ENCODE measurements at places on chromosomes 12 and 14.

- DNase-seq = no peak
Measured at GRCh38 chr14:54207075-54207474, 189.7 kb upstream of the CDKN3 start.

DNA sequence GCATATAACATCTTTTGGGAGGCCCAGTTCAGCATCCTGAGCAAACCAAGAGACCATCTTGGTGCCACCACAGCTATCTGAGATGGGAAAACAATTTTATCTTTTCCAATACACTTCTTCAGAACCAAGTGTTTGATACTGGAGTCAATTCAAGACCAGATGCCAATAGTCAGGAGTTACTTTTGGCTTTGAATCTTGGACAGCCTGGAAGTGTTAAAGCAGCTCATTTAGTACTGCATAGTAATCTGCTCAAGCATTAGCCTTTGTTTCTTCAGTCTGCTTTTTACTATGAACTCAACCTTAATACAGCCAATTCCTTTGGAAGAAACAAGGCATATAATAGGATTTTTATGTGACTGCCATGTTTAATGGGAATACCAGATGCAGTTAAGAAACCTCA, 81.9 kb upstream of the TSPAN8 start:
- DNase-seq = no peak

DNA sequence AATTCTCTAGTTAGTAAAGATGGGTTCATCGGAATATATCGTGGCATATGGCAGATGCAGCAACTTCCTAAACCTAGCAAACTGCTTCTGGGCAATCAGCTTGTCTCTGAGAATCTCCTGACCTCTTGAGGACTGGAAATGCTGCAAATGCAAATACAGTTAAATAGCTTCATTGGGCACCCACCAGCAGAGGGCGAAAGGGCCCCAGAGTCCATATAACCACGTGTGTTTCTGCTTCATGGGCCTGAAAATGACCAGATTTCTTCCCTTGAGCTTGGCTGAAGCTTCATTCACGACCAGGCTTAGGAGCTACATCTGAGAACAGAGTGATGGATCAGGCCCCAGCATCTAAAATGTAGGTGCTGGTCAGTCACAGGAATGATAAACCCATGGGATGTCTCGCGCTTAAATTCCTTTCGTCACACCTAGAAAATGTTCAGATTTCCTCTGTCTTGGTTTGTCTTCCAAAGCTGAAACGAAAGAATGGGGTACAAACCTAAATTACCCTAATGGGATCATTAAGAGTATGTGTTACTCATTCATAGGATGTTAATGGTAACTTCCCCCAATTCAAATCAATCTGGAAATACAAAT, 1482.5 kb upstream of the TMEM132C start:
- DNase-seq = peak; percentile 26

DNA sequence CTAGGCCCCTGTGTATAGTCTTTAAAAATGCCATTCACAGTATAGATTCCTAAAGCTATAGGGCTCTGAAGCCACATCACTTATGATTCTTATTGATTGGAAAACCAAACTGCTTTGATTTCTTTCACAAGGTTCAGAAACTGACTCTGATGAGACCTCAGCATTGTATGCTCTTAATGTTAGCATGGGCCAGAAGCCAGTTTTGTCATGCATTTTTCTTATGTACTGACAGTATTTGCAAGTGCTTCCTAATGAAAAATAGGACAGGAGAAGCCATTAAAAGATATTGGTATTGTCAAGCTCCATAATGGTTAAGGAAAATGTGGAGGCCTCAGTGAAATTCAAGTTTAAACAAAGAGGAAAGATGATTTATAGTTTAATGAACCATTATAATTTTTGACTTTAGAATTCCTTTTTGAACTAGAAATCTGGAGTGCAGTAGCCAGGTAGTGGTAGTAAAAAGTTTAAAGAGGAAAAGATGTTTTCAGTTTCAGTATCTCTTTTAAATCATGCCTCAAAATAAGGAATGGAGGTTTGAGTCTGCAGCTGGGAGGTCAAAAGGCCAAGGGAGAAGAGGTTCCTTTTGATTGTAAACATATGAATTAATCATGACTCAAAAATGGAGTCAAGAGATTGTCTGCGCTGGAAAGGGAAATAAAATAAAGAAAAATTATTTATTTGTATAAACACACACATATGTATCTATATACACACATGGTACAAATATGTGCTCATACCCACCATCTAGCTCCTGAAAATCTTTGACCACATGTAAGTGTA, 388.1 kb upstream of the PRICKLE1 start:
- DNase-seq = no peak

DNA sequence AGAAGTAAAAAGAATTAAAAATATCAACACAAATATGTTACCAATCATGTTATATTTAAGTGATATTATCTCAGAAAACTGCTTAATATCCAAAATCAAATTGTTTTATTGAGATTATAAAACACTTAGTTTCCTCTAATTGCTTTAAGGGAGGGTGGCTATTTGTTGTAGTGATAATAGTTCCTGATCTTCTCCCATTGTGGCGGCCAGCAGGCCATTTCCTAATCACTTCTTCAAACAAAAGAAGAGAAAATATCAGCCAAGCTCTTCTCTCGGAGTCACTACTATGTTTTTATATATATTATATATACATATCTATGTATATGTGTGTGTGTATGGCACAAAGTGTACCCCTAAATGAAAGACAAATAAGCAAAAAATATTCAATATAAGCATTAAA, 31.5 kb downstream of the ERO1A start:
- DNase-seq = no peak

GRCh38 chr12:5008661-5009060, 35.0 kb upstream of the KCNA5 start:
- no peak for DNase-seq

DNA sequence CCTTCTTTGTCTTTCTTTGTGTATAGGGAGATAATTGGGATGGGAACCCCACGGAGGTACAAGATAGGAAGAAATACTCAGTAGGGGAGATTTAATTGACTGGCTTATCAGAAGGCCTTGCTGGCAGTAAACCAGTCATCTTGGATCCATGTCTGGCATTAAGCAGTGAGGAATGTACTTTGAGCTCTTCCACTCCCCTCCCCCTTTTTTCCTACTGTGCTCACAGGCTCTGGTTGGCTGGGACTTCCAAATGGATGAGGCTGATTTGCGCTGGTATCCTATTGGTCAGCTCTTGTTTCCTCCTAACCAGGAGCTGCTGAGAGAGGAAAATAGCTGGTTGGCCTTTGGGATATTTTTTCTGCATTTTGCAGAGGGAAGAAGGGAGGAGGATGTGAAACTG, 24.7 kb downstream of the NGDN start:
- DNase-seq = no peak

Measured in activated CD4-positive, alpha-beta T cell treated with anti-CD3 and anti-CD28 coated beads, Interleukin-2, amount 50 U/mL, for 16 hours (primary cell).